ENCODE measurements at places on chromosomes 7 and 10.

DNA sequence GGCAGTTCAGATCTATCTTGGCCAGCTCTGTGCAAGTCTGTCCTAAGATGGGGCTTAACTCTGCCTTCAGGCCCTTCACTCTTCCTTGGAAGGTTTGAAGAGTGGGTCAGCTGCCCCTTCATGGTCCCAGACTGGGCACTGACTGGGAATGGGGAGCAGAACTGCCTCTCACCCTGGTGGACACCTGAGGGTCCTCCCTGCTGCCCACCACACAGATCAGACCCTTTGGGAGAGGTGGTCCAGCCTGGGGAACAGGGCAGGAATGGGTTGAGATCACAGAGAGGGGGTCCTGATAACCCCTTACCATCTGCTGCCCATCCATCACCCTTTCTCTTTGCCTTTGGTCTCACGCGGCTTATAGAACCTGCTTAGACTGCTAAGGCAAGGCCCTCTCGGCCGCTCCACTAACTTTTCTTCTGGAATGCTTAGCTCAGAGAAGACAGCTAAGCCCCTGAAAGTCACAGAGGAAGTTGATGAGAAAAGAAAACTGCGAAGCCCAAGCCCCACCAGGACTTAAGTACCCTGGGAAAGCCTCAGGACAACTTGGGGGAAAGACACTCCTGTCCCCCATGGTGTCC is 402 bp upstream of the CDHR1 start:
- no peak for DNase-seq

GRCh38 chr7:69791739-69792138 is 193.5 kb downstream of the AUTS2 start:
- no peak for DNase-seq

DNA sequence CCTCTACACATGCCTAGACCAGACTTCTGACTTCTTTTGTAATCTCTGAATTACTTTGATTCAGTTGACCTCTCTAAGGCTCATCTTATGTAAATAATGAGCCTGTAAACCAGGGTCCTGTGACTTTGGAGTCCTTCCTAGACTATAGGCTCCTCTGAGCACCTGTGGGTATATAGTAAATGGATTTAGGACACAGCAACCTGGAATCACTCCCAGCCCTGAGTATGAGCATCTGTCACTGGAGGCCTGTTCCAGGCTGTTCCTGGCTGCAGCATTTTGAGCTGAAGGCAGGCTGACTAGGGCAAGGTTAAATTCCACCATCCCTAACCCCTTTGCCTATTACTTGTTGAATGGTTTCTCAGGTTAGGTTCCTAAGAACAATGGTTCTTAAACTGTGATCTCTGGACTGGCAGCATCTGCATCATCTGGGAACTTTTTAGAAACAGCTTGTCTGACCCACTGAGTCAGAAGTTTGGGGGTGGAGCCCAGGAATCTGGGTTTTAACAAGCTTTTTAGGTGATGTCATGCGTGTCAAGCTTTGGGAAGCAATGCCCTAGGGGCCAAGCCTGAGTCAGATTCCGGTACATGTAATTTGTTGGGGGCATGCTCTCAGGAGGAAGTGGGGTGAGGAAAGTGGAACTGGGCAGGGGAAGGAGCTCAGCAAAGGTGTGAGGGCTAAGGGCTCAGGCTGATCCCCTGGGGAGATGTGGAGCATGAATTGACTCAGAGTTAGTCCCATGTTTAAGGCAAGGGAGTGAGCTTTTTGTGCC is 28.2 kb downstream of the MINDY4 start:
- DNase-seq = peak; percentile 83

- DNase-seq = no peak
Measured at GRCh38 chr10:43199088-43199683, 60.9 kb downstream of the CSGALNACT2 start.

- no peak for DNase-seq
Measured at GRCh38 chr7:30559611-30560010, 35.1 kb upstream of the GARS1 start.

DNA sequence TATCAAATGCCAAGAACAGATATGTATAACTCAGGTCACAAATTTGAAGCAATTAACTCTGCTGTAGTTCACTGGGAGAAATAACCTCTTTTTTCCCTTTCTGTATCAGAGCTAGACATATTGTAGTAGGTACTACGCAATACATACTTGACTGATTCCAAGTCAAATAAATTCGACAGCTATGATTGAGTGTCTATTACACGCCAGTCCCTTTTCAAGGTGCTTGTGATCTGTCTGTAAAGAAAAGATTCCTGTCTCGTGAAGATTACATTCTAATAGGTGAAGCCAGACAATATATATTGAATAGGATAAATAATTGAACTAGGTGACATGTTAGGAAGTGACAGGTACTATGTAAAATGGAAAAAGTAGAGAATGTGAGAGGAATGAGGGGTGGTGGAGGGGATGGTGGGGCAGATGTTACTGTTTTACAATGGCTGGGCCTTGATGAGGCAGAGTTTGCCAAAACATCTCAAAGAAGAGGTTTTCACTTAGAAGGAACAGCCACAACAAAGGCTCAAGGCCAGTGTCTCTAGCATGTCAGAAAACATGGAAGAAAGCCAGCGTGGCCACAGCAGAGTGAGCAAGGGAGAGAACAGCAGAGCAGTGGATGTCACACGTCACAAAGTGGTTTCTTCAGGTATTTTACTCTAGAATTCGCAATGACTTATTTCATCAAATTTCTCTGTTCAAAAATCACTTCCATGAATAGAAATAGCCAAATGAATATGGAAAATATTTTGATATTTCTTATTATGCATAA is 282.6 kb upstream of the CACNA2D1 start:
- DNase-seq = no peak

- no peak for DNase-seq
Measured at GRCh38 chr7:98802781-98803110, 67.1 kb downstream of the TMEM130 start.

DNA sequence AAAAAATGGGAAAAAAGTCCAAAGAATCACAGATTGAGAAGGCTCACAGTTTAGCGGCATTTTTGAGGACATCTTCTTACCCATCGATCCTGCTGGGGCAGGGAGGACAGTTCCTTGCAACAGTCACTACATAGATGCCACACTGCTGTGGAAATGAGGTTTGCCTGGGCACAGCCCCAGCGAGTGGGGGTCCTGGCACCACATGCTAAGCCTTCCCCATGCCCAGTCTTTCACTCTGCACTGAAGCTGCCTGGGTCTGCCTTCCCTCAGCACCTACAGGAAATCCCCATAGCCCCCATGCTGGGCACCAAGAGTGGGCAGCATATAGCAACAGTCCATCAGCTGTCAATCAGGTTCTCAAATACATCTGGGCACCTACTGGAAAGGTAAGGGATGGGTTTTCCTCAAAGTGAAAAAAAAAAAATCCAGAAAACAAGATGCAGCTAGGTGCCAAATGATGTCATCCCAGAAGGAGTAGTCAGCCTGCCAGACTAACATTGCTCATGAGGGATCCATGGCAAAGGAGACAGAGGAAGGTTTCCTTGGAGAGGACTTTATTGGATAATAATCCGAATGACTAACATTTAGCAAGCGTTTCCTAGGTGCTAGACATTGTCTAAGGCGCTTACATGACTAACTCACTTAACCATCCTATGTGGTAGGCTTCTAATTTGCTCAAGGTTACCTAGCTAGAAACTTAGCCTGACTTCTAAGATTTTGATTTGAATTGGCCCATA is 125.7 kb upstream of the CXCL12 start:
- no peak for DNase-seq

GRCh38 chr10:100008708-100009282 is 952 bp downstream of the DNMBP start:
- DNase-seq = no peak

GRCh38 chr10:95818668-95819067 is 62.7 kb downstream of the ENTPD1 start:
- DNase-seq = no peak

GRCh38 chr7:11155883-11156282 is 182.2 kb downstream of the PHF14 start:
- no peak for DNase-seq

DNA sequence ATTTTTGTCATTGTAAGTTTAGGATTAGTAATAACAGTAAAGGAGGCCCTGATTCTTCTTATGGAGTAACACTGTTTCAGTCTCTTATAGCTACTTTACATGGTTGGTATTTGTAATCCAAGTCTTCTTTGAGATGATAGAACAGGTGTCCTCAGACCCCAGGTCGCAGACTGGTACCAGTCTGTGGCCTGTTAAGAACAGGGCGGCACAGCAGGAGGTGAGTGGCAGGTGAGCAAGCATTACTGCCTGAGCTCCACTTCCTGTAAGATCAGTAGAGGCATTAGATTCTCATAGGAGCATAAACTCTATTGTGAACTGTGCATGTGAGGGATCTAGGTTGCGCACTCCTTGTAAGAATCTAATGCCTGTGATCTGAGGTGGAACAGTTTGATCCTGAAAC is 77.3 kb downstream of the STK31 start:
- no peak for DNase-seq

All from tibial artery (tissue), 4 donors.